ENCODE measurements at places on chromosomes 4 and X.

DNA sequence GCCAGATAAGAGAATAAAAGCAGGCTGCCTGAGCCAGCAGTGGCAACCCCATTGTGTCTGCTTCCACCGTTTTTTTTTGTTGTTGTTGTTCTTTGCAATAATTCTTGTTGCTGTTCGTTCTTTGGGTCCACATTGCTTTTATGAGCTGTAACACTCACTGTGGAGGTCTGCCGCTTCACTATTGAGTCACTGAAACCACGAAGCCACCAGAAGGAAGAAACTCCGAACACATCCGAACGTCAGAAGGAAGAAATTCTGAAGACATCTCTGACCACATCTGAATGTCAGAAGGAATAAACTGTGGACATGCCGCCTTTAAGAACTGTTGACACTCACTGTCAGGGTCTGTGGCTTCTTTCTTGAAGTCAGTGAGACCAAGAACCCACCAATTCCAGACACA lies 110.5 kb downstream of the PCDH18 start:
- no peak for DNase-seq

GRCh38 chr4:52910115-52910514 lies 48.0 kb downstream of the RASL11B start:
- DNase-seq, result no peak

DNA sequence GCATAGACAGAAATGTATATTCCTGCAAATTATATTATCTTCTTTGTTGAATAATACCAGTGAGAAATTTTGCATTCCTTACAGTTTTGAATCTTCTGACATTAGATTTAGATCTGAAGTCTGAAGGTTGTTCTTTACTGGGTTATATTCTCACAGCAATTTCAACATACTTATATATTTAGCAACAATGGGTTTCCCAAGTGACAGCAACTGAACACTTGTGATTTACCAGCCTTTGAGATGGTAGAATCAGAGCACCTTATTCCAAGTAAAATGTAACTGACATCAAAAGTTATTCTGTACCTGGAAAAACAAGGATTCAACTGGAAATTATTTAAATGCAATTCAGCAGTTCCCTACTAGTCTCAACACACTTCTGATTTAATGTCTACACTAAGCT lies 66.0 kb downstream of the RELL1 start:
- no peak for DNase-seq

- no peak for DNase-seq
Measured at GRCh38 chr4:6439120-6439762, 33.2 kb downstream of the PPP2R2C start.

DNA sequence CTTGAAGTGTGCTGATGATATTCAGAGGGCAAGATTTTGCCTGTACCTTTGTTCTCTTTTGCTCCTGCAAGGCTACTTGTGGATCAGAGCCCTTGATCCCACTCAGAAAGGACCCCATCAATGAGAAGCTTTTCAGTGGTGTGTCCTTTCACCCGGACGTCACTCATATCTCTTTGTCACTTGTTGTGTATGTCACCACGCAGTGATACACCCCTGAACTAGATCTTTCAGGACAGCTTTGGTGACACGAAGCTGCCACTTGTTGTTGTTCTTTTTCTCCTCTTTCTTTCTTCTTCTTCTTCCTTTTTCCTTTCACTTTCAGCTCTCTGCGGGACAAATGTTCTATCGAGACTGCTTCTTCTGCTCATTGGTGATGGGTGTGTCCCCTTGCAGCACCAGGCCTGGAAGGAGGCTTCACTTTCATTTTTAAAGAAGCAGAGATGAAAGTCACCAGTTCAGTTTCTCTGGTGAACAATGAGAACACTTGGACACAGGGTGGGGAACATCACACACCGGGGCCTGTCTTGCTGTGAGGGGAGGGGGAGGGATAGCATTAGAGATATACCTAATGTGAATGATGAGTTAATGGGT lies 83.6 kb downstream of the NBDY start:
- DNase-seq, result no peak

All from thoracic aorta (tissue), 2 donors.